ENCODE measurements at places on chromosomes 11 and 22.
A peak's percentile ranks its signal among the peaks of the same experiment; 100 is the strongest.

GRCh38 chr11:723120-723883, 17.3 kb downstream of the EPS8L2 start:
- no peak for DNase-seq

- no peak for DNase-seq
Measured at GRCh38 chr11:122007601-122008071, 108.4 kb downstream of the BLID start.

DNA sequence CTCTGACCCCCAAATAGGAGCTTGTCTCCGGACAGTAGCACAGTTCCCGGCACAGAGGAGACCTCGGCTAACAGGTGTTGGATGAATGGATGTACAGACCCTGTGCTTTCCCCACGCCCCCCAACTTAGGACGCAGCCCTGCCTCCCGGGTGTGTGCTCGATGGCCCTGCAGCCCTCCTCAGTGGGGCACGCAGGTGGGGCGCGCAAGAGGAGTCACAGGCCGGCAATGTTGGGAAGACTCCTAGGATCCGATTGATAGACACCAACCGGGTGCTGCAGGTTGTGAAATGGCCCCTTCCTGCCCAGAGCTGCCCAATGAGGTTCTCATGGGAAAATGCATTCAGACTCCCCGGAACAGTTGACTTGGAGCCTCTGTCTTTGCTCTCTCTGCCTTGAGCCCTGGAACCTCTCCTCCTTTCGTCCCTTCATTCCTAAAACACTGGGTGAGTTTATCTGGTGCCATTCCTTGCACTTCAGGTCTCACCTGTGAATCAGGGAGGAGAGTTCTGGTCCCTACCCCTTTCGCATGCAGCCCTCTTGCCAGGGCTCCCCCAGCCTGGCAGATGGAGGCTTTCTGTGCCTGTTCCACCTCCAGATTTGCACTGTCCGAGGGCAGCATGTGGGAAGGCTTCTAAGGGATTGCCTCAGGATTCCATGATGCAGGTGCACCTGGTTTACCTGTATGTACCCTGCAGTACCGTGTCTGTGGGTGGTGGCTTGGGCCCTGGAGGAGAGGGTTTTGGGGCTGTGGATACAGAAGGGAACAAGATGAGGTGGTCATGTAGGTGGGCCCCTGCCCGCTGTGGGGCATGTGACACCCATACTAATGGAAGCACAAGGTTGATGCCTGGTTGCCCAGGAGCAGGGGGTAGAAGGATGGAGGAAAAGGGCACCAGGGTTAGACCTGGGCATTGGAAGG, 1.2 kb downstream of the MICALL1 start:
- DNase-seq: no peak

DNA sequence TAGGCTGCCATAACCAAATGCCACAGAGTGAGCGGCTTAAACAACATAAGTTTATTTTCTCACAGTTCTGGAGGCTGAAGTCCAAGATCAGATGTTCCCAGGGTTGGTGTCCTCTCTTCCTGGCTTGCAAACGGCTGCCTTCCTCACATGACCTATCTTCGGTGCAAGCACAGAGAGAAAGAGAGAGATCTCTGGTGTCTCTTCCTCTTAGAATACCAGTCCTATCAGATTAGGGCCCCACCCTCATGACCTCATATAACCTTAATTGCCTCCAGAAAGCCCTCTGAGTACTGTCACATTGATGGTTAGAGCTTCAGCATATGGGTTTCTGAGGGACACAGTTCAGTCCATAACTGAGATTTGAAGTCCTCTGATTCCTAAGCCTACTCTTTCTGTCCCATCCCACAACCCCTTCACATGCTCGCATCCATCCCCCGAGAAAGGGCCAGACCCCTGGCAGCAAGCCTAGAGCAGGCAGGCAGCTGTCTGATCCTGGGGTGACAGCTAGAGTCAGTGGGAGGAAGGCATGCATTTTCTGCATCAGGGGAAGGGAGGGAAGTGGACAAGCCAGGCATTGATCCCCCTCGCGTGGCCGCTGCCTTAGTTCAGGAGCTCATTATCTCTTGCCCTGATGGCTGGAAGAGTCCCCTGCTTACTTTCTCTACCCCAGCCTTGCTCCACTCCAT, 114.1 kb downstream of the FAR1 start:
- DNase-seq: no peak

DNA sequence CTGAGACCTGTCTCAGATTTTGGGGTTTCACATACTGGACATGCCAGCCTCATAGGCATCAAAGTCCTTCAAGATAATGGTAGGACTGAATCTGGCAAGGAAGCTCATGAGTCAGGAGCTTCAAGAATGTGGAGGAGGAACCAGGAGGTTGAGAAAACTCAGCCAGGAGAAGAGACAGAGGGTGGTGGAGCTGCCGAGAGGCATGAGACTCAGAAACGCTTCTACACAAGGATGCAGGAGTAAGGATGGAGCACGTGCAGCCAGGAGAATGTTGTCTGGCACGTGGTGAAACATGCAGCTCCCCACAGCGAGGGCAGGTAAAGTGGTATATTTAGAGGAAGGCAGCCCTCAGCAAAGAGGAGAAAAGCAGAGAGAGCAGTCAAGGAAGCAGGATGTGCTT, 148.7 kb upstream of the ISX start:
- no peak for DNase-seq

- DNase-seq: peak; percentile 48
Measured at GRCh38 chr22:18950141-18950540, 14.0 kb upstream of the PRODH start.

DNA sequence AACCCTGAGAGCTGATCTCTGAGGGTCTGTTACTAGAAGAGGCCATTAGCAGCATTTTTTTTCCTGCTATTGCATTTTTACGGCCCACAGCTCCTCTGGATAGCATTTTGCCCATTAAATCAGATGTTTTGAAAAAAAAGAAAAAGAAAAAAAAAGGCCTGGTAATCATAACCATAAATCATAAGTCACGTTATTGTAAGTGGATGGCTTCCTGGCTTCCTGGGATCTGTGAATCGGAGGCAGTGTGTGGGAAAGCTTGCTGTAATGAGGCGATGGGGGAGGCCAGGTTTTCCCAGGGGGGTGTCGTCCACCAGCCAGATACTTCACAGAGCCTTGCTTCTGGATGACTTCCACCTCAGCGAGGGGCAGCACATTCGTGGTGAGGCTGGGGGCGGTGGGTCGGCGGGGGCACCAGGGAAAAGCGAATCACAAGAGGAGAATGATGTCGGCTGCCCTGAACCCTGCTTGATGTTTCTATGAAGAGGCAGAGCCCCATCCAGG, 106.5 kb upstream of the SYT13 start:
- DNase-seq: no peak

GRCh38 chr11:36394056-36394455, 98.0 kb downstream of the PRR5L start:
- DNase-seq: no peak

DNA sequence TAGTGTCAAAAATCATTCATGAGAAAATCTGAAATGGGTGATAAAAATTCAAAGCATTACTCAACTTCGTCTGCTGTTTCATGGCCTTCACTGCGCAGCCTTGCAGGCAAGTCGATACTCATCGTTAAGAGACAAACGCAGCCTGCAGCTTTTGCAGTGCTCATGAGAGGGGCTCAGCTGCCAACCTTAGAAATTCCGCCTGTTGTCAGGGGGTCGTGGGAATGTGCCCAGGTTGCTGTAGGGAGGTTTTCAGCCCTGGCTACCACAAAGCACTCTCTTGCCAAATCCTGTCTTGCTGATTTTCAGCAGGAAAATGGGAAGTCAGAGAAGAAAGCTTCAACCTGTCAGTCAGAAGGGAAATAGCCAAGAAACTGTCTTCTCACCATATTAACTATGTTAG, 25.4 kb upstream of the GRAMD1B start:
- no peak for DNase-seq

- no peak for DNase-seq
Measured at GRCh38 chr11:114185436-114185835, 110.8 kb upstream of the NNMT start.

DNA sequence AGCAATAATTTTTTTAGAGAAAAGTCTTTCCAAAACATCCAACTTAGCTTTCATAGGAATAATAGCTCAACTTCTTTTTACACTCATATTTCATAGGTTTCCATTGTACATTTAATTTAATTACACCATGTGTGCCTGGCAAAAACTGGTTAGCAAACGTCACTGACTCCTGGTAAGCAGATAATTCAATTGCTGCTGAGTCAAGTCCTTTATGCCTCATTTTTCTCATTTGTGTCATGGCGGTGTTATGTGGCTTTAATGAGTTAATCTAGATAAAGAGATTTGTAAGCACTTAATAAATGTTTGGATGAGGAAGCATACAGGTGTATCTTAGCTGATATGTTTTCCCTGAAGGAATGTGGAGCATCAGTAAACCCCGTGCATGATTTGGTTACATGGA, 41.2 kb upstream of the PAK1 start:
- DNase-seq: no peak

GRCh38 chr11:132814410-132814809, 717.9 kb downstream of the OPCML start:
- no peak for DNase-seq
